Activated T-cell treated with anti-CD3 and anti-CD28 coated beads, Interleukin-2, amount 50 U/mL, for 48 hours (primary cell): ENCODE measurements at places on chromosomes 11 and 22.

- DNase-seq = no peak
These were observed 10.4 kb upstream of the SPINDOC start for GRCh38 chr11:63802637-63803414.

DNA sequence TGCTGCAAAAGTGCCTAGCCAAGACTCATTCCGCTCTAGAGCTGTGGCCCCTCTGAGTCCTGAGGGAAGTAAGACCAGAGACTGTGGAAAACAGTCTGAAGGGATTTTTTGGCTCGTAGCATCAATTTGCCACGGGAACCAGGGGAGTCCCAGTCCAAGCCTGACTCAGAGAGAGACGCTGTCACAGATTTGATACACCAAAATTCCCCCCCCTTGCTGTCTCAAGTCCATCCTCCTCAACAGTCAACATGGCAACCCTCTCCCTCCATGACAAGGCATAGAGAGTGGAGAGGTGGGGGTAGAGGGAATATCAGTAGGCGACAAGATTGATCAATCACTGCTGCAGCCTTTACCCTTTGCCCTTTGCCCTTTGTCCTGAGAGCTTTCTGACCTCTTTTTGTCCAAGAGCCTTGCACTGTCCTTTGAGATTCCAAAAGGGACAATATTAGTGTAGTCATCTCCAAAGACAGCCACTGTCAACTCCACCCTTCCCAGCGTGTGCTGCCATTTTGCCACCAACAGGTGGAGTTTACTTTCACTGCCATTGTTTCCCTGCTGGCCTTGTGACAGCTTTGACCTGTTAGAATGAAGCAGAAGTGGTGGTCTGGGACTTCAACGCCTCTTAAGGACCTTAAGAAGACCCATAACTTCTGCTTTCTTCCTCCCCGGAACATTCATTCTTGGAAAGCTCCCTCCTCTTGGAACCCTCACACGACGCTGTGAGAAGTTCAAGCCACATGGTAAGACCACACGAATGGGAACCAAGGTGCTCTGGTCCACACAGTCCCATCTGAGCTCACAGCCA is 7.3 kb downstream of the SLC15A3 start:
- DNase-seq = no peak

- DNase-seq = no peak
These were observed 1445.6 kb downstream of the TBC1D22A start for GRCh38 chr22:48207919-48208535.

DNA sequence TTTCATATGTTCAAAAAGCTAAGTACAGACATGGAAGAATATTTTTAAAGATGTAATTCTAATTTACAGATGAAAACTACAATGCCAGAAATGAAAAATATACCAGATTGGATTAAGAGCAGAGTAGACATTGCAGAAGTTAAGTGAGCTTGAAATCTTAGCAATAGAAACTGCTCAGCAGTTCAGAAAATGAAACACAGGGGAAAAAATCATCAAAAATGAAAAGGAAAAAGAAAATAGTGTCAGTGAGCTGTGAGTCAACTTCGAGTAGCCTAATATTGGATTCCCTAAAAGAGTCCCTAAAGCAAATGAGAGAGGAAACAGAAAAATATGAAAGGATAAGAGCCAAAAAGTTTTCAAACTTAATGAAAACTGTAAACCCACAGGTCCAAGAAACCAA is 25.8 kb upstream of the IL10RA start:
- DNase-seq = no peak

DNA sequence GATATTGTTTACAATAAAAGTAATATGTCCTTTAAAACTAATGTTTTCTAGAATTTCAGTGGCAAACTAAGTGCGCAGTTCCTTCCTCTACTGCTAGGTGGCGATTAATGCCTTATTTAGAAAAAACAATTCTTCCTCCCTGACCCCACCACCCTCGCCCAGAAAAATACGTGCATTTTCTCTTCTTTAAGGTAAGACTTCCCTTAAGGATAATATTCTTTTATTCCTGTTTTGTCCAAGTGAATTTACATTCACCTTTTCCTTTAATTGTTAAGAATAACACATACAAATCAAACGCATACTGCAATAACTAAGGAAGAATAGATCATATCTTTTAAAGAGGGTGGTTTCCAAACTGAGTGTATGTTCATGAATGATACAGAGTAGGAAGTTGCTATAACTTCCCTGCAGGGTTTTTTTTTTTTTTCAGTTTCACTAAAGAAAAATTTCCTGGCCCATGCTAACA is 17.0 kb upstream of the PSMA1 start:
- DNase-seq = no peak

DNA sequence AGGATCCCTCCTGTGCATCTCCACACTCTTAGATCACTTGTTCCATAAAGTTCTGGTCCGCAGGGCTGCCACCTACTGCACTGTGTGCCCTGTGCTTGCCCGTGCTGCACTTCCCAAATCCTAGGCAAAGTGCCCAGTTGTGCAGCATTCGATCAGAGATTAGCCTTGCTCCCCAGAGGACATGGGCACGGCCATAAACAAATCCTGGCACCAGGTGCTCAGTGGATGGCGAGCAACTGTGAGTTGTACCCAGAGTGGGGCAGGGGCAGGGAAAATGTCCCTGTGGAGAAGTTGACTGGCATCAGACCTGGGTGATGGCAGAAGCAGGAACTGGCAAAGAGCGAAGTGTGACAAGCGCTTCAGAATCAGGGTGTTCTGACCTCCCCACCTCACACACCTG is 4.7 kb downstream of the FADS2 start:
- DNase-seq = no peak

DNA sequence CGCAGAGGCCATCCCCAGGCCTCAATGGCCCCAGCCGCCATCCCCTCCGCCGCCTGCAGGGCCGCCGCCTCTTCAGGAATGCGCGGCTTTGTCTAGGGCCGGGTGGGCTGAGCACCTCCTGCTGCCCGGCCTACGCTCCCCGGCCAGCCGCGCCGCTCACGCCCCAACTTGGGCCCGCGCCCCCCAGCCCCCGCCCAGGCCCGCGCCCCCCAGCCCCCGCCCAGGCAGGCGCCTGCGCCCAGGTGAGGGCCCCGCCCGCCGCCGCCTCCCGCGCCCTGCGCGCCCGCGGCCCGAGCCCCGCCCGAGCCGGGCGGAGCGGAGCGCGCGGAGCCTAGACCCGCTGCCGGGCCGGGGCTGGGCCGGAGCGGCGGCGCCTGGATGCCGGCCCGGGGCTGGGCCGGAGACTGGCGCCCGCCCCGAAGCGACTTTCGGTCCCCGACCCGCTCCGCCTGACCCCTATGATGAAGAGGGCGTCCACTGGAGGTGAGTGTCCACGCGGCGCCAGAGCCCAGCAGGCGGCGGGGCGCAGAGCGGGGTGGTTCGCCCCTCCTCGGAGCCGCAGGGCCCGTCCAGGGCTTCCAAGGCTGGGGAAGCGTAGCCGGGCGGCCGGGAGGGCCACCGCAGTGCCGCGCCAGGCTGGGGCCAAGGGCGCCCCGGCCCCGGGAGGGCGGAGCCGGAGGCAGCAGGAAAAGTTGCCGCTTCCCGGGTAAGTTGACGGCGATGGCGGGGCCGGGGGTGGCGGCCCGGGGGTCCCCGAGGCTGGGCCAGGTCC is 34.3 kb upstream of the PRODH start:
- peak; percentile 36 for DNase-seq

DNA sequence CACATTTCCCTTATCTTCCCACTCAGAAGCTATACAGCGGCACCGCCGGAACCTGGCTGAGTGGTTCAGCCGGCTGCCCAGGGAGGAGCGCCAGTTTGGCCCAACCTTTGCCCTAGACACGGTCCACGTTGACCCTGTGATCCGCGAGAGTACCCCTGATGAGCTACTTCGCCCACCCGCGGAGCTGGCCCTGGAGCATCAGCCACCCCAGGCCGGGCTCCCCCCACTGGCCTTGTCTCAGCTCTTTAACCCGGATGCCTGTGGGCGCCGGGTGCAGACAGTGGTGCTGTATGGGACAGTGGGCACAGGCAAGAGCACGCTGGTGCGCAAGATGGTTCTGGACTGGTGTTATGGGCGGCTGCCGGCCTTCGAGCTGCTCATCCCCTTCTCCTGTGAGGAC is 4.9 kb downstream of the NLRX1 start:
- no peak for DNase-seq

- DNase-seq = no peak
These were observed 664.5 kb downstream of the KCNA4 start for GRCh38 chr11:29352273-29352795.

DNA sequence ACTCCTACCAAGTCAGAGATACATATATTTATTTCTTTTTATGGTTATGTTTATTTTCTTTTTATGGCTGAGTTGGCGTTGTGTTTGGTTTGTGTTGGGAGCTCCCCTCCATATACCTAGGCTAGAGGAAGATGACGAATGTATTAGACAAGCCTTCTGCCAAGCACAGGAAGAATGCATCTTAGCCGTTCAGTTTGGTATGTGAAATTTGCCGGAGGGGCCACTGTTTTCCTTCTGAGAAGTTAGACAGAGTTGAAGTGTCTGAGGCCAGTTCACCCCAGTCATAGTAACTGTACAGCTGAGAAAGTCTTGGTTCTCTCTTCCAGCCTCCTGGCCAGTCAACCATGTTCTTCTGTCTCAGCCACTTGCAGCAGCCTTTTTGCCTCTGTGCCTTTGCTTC is 29.8 kb downstream of the TEAD1 start:
- DNase-seq = no peak

- DNase-seq = no peak
These were observed 25.1 kb downstream of the DBX1 start for GRCh38 chr11:20134991-20135736.

DNA sequence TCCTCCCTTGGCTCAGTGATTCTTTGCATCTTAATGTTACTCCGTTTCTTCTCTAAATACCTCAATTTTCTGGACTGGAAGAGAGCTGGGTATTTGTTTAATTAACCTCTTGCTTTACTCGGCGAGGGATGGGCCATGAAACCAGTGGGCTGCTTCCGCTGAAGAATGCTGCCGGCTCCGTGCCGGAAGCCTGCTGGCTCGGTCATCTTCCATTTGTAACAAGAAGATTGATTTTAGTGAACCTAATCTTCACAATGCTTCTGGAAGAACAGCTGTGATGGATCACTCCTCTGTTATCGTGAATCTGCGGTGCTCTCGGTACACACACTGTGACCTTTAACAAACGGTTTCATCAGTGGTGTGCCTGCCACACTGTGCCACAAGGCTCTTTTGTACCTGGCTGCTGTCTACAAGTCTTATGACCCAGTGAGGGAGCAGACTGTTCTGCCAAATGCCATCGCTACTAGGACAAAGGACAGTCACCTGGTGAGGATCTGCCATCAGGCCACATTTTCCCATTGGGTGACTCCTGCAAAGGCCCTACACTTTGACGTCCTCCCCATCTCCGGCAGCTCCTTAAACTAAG is 25.3 kb upstream of the PARVB start:
- no peak for DNase-seq

DNA sequence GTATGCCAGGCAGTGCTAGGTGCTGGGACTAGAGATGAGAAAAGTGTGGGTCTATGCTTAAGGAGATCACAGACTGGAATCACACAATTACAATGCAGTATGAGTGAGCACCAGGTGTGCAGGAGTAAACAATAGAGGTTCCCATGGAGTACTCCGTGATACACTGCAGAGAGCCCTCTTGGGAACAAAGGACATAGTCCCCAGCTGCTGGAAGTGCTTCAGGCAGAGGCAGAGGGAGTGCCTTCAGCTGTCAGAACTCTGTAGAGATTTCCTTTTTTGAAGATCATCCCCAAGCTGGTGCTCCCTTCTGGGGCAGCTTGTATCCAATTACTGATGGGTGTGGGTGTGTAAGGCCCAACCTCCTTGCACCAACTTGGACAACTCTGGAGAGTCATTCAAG is 143.5 kb upstream of the PLET1 start:
- DNase-seq = no peak

DNA sequence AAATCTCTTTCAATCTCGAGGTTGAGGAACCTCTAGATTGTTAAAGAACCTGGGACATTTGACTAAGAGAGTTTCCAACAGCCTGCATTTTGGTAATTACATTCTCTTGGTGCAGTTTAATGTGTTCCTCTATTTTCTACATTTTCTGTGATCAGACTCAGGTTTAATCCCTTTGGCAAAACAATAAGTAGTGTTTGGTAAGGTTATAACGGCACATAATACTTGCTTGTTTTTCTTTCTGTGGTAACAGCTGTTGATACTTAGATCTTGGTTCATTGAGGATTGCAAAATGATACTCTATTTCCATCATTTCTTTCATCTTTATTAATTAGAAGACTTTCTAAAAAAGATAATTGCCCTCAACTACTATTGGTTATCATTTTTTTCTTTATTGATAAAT is 271.3 kb downstream of the SBF2 start:
- DNase-seq = no peak

GRCh38 chr11:47288066-47288465 is 18.1 kb downstream of the MADD start:
- DNase-seq = no peak

DNA sequence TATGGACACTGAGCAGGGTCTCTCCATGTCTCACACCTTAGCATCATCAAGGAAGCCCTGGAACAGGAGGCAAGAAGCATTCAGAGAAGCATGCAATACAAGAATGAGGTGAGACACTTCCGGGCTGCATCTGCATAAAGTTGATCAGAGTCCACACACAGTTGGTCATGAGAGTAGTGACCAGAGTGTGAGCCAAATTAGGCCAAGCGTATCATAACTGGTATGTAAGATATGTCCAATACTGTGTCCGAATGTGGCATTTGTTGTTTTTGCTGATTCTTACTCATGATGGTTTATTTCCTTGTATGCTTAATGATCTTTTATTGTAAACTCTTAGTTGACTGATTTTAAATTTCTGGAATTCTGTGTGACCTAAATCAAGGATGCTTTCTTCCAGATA is 315.7 kb downstream of the INSC start:
- no peak for DNase-seq

- DNase-seq = no peak
These were observed 18.4 kb downstream of the SYT13 start for GRCh38 chr11:45267652-45268299.

DNA sequence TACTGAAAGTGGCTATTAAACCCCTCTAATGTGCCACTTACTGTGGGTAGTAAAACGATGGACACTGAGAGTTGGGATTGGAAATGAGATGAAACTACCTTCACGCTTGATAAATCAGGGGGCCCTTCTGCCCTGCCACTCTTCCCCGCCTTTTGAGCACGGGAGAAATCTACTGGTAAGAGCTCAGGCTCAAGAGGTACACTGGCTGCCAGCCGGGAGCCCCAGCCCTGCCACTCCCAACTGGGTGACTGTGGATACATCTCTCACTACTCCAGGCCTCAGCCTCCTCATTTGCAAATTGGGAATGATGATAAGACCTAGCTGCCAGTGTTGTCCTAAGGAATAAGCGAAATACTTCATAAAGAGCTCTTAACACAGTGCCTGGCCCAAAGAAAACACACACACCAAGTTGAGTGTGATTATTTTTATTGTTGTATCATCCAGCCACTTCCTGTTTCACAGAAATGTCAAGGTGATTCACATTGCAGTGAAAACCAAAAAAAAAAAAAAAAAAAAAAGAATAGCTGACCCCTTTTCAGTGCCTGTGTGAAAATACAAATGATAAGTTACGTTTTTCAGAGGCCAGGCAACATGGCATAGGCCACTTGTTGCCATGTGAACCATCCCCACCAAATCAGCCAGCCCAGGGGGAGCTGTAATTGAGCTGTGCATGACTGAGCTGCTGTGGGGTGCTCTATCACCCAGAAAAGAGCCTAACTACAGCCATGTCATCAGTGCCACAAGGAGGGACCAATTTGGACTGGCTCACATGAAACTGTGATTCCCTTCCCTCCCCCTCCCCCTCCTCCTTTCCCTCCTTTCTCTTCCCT is 4.4 kb upstream of the ZNRD2 start:
- DNase-seq = peak; percentile 52

- no peak for DNase-seq
These were observed 3.3 kb downstream of the PARVG start for GRCh38 chr22:44184006-44184405.

- DNase-seq = no peak
These were observed 19.6 kb downstream of the FGF3 start for GRCh38 chr11:69799582-69799981.
